ENCODE measurements at places on chromosomes 2 and 18.

- no peak for DNase-seq
Observed at GRCh38 chr2:38672445-38673391, 6.8 kb downstream of the GALM start.

GRCh38 chr18:58856881-58857280 is 7.8 kb upstream of the ZNF532 start:
- no peak for DNase-seq

DNA sequence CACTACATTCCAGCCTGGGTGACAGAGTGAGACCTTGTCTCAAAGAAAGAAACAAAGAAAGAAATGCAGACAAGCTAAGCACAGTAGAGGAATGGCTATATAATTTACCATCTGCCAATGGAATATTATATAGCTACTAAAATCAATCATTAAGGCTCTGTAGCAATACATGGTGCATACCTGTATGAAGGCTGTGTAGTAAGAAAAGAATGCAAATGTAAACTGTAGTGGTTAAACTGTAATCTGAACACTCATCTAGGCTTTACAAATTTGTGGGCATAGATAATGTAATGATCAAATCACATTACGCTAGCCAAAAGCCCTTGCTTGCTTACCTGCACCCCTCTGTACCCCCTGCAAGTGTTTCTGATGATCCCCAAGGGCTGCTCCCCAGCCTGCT is 230.9 kb downstream of the LTBP1 start:
- no peak for DNase-seq

GRCh38 chr2:204416236-204416635 is 129.0 kb upstream of the PARD3B start:
- no peak for DNase-seq

DNA sequence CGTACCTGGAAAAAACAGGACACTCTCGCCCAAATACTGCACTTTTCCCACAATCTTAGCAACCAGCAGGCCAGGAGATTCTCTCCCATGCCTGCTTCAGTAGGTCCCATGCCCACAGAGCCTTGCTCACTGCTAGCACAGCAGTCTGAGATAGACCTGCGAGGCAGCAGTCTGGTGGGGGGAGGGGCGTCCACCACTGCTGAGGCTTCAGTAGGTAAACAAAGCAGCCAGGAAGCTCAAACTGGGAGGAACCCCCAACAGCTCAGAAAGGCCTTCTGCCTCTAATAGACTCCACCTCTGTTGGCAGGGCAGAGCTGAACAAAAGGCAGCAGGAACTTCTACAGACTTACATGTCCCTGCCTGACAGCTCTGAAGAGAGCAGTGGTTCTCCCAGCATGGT is 1202.8 kb upstream of the ACVR2A start:
- no peak for DNase-seq

GRCh38 chr2:64804651-64805050 is 150.9 kb upstream of the SERTAD2 start:
- DNase-seq: no peak

DNA sequence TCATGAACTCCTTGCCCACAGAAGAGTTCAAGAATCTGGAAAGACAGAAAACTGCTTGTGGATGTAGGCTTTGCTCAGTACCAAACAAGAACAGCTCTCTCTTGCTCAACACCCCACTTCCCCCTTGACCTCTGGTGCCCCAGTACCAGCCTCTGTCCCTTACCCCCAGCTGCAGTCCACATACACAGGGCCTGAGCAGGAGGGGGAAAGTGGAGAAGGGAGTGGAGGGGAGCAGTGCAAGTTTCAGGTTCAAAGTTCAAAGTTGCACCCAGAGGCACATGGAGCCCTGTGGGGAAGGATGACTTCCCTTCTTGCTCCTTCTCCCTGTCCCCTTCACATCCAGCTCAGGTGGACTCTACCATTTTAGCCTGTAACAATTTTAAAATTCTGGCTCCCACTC is 61.1 kb upstream of the LPIN2 start:
- no peak for DNase-seq

- DNase-seq: peak; percentile 36
Observed at GRCh38 chr18:70195852-70196434, 9.5 kb downstream of the RTTN start.

DNA sequence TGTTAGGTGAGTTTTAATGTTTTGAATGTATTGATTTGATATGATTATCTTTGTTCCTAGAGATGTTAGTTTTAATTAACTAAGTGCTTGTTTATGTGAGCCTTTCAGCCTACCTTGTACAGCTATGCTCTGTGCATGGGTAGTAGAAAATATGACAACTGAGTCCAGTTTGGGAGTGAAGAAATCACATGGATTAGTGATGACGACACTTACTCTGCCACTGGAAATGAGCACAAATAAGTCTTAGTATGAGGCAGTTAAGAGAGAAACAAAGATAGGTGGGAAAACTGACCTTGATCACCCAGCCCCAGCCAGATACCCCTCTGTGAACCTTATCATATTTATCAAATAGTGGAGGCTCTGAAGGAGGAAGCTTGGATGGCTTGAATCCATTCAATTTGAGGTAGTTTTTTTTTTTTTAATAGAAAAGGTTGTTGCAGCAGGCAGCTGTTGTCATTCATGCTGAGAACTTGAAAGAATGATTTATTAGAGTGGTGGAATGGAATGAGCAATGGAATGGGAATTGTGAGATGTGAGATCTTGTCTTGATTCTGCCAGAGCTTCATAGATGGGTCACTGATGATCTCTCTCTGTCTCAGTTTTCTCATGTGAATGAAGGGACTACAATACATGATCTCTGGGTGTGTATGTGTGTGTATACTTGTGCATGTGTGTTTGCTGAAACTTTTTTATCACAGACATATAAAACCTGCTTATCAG is 96.4 kb downstream of the MAP3K20 start:
- no peak for DNase-seq

GRCh38 chr2:143877876-143878530 is 641.9 kb downstream of the ZEB2 start:
- DNase-seq: no peak

DNA sequence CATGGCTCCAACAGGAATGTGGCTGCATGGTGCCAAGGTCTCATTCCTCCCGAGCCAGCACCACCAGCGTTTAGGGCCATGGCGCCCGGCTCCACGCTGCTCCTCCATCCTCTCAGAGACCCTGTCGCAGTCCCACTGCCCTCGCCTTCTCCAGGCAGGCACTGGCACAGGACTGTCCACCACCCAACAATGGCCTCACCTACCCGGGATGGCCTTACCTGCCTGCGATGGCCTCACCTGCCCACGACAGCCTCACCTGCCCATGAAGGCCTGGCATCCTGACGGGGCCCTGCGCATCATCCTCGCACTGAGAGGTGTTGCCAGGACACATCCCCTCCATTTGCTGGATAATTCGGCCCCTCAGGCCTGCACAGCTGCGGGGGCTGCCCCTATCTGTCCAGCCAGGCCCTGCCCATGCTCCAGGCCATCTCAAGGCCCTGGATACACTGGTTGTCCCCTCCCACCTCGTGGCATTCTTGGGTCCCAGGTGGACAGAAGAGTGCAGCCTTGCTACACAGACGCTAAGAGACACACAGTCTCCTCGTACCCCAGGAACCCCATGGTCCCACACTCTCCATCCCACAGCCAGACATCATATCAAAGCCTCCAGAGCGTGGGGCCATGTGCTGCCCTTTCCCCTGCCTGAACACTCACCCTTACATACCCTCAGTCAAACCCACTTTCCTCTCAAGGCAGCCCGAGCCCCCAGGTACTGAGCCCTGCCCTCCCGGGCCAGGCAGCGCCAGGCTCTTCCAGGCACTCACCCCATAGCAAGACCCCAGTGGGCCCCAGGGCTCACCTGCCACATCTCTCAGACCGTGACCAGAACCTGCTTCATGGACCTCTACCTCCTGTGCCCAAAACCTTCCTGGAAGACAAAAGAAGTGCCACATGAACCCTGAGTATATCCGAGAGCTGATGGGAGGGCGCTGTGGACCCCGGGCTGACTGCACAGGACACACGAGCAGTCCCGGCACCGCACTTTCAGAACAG is 268.6 kb downstream of the EIPR1 start:
- DNase-seq: no peak

DNA sequence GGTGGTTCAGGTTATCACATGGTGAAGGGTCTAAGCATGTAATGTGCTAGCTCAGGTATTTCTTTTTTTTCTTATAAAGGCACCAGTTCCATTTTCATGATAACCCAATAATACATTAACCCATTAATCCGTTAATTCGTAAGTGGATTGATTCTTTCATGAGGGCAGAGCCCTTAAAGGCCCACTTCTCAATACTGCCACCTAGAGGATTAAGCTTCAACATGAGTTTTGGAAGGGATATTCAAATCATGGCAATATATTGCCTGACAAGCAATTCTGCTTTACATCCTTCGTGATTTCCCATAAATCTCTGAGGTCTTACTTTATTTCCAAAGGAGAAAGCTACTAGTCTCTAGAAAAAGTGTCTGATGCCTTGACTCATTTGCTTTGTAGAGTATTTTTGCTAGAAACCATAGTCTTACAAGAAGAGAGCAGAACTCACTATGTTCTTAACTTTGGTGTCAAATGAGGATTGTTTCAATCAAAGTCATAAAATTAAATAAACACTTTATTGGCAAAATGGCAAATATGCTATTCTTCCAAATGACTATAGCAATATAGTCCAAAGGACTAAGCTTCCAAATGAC is 271.3 kb downstream of the KCNS3 start:
- DNase-seq: peak; percentile 0

DNA sequence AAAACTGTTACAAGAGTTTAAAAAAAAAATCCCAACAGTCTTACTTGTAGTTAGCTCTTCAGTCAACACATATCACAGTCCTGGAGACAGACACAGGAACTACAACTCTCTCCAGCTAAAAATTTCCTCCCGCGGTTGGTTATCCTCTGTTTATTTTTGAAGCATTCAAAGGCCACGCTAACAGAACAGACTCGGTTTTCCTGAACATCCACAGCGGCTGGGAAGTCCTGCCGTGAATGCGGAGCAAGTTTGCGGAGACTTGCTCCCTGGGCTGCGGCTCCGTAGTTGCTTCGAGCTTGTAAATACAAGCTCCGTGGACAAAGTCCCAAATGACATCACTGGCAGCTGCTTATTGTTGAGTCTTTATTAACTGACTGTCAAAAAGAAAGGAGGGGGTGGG is at the start of gene NCKAP5:
Gene NCKAP5 (minus strand): TSS at position 292 of the 400 bp plus-strand sequence. CDS start 50,937 bp downstream, outside the sequence.
- no peak for DNase-seq

GRCh38 chr2:236171181-236171679 is 3.0 kb upstream of the GBX2 start:
- DNase-seq: no peak

GRCh38 chr2:157625296-157625695 is 3.4 kb downstream of the ACVR1C start:
- DNase-seq: peak; percentile 27

GRCh38 chr2:28248511-28248910 is 144.1 kb upstream of the FOSL2 start:
- DNase-seq: no peak

GRCh38 chr18:56645415-56646016 is 5.6 kb upstream of the WDR7 start:
- DNase-seq: peak; percentile 51

DNA sequence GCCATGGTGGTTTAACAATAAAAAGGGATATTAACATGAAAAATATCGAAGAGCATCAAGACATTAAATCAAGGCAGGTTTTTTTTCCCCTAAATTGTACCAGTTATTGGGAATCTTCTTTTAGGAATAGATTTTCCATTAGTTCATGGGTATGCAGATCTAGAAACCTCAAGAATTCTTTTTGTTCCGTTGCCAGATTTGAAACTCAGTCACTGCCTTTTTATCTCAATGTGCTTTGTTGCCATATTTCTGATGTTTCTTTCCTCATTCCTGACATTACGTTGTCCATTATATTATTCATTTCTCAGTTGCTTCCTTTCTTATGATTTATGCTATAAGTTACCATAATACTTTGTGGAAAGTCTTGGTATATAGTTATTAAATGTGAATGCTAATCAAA is 162.2 kb downstream of the CD226 start:
- no peak for DNase-seq

- no peak for DNase-seq
Observed at GRCh38 chr2:109637749-109638570, 23.8 kb downstream of the SOWAHC start.

DNA sequence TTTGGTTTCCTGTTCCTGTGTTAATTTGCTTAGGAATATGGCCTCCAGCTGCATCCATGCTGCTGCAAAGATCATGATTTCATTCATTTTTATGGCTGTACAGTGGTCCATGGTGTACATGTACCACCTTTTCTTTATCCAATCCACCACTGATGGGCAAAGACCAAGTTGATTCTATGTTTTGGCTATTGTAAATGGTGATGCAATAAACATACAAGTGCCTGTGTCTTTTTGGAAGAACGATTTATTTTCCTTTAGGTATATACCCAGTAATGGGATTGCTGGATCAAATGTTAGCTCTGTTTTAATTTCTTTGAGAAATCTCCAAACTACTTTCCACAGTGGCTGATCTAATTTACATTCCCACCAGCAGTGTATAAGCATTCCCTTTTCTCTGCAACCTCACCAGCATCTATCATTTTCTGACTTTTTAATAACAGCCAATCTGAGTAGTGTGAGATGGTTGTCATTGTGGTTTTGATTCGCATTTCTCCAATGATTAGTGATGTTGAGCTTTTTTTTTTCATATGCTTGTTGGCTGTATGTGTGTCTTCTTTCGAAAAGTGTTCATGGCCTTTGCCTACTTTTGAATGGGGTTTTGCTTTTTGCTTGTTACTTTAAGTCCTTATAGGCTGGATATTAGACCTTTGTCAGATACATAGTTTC is 19.4 kb downstream of the EXOC6B start:
- DNase-seq: no peak

DNA sequence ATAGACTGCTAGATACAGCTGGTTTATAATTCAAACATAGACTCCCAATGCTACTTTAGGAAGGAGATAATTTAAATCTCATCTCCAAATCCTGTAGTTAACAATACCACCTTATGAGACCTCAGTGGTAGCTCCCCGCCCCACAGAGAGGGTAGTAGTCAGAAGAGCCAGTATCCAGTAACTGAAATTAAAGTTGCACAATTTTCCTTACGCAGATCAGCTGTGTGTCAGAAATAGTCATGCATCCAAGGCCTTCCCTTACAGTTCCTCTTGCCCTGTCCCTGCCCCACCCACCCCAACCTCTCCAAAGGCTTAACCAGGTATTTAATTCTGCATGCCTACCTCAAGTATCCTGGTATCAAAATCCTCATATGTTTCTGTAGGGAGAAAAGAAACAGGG is 15.5 kb downstream of the MRPS5 start:
- no peak for DNase-seq

DNA sequence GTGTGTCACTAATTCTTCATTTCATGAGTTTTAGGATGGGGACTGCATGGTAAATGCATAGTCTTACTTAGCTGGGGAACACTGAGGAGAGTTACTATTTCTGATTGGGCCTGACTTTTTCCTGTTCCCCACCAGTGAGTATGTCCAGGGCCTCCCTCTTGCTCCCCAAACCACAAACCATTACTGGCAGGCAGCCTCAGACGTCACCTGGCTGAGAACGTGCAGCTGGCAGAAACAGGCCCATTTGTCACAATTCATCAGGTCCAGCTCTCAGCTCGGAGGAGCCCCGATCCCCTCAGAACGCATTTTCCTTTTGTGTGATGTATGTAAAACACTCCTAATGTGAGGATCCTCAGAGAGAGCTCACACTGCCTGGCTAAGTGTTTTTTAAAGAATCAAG is 71.7 kb upstream of the SIX3 start:
- DNase-seq: no peak

Measured in CD4-positive, alpha-beta T cell treated with Interleukin-12 subunit alpha and Interleukin-12 subunit beta, for 1 hour (primary cell).